CD14-positive monocyte (primary cell): ENCODE measurements at places on chromosomes 11 and 22. TPM values are rescaled to one million over a fixed set of nuclear protein-coding genes. Genes with fewer than 3 reads are reported as not detected.
A peak's percentile ranks its signal among the peaks of the same experiment; 100 is the strongest.

DNA sequence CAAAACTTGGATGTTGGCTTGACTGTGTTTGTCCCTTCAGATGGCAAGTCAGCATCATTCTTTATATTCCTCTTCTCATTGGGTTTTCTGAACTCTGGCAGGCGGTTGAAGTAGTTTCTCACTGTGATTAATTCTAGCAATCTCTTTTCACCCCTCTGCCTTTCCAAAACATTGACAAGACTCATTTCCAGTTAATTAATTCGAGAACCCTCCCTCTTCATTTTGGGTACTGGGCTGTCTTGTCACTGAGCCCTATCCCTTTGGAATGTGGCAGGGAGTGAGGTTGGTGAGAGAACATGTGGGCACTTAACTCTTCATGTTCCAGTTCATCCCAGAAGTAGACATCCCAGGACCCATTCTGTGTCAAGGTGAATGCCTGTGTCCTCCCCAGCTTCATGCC lies 133.0 kb downstream of the WNT7B start:
- DNase-seq = no peak

DNA sequence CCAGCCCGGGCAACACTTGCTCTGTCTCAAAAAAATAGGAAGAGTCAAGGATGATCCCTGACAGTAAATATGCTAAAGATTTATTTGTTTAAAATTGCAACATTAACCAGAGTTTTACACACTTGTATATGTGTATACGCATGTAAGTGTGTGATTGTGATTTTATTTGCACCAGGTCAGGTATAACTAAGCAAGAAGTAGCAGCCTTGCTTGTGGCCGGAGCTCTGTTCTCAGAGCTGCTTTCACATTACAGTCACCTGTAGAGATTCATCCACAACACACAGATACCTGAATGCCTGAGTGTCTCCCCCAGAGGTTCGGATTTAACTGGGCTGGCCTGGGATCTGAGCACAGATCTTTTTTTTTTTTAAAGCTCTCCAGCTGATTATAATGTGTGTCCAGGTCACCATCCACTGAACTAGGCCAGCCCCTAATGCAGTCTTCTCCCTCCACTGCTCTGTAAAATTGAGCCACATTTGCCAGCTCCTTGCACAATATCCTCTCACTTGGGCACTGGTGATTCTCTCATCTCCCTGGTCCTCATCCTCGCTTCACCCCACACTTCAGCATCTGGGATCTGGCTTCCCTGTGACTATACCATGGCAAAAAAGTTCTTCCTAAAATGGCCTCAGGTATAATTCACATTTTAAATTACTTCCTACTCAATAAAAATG lies 48.3 kb downstream of the LIF start:
- peak; percentile 42 for DNase-seq

DNA sequence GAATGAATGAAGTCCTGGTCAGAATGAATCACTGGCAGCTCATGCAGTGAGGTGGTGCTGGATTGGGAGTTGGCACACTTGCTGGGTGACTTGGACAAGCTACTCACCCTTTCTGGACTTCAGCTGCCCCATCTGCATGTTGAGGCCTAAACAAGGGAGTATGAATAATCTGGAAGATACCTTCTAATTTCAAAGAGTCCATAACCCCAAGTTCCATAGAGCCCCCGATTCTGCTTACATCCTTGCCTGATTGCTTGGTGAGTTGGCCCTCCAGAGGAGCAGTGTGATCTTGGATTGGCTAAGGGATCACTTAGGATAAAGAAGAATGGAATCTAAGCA lies 18.3 kb upstream of the ACCSL start:
- no peak for DNase-seq

- no peak for DNase-seq
Observed at GRCh38 chr11:57903011-57903410, 120.7 kb upstream of the OR9Q1 start.

- DNase-seq = no peak
Observed at GRCh38 chr11:124434699-124435098, 10.0 kb upstream of the OR8B4 start.

Gene ANO1
- not detected in 2 replicates for polyA plus RNA-seq

Gene RIMBP3C
- 0.08 TPM for polyA plus RNA-seq

Gene OR52I1
- not detected for polyA plus RNA-seq
